ENCODE measurements at places on chromosomes 1 and 21.

DNA sequence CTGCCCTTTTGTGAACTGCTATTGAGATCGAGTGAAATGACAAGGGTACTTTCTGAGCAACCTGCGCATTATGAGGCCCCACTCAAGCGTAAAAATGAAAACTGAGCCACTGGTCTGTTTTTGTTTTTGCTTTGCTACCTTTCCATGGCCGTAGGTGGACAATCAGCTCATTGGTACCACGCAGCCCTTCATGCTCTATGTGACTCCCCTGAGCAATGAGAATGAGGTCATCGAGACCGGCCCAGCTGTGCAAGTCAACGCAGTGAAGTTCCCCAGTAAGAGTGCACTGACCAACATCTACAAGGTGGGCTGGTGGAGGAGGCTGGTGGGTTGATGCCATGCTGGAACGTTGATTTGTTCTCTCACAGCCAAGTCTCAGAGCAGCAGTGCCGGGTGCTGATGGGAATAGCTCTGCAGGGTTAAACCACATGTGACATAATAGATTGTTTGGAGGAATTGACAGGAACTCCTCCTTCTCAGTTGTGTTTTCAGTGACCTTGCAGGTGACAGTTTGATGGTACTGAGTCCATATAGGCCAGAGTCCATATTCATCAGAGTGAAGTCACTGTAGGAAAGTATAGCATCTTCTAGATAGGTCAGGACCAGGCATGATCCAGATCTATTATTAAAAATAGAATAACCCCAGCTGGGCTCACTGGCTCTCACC is 170.3 kb downstream of the VPS13D start:
- H3K27me3 ChIP-seq: no peaks in the 10 kb centered on the region
- H3K4me1 ChIP-seq: no peaks in the 10 kb centered on the region

GRCh38 chr1:152111515-152111968 is 3.7 kb downstream of the TCHH start:
- H3K36me3 ChIP-seq: no peaks in the 10 kb centered on the region
- H3K27me3 ChIP-seq: peaks cover 5% of the 10 kb centered on the region
- no peak for DNase-seq
- H3K4me1 ChIP-seq: no peaks in the 10 kb centered on the region
- no peak overlapping the region for H3K27ac ChIP-seq

DNA sequence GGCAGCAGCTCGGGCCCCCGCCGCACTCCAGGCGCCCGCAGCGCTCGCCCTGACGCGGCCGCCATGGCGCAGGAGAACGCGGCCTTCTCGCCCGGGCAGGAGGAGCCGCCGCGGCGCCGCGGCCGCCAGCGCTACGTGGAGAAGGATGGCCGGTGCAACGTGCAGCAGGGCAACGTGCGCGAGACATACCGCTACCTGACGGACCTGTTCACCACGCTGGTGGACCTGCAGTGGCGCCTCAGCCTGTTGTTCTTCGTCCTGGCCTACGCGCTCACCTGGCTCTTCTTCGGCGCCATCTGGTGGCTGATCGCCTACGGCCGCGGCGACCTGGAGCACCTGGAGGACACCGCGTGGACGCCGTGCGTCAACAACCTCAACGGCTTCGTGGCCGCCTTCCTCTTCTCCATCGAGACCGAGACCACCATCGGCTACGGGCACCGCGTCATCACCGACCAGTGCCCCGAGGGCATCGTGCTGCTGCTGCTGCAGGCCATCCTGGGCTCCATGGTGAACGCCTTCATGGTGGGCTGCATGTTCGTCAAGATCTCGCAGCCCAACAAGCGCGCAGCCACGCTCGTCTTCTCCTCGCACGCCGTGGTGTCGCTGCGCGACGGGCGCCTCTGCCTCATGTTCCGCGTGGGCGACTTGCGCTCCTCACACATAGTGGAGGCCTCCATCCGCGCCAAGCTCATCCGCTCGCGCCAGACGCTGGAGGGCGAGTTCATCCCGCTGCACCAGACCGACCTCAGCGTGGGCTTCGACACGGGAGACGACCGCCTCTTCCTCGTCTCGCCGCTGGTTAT is 2.8 kb downstream of the KCNJ9 start:
- H3K4me1 ChIP-seq: peaks cover 14% of the 10 kb centered on the region
- H3K27ac ChIP-seq: no peak overlapping the region
- peaks cover 31% of the 10 kb centered on the region for H3K27me3 ChIP-seq
- DNase-seq: peak; percentile 70

- no peaks in the 10 kb centered on the region for H3K27me3 ChIP-seq
- H3K4me3 ChIP-seq: no peak overlapping the region
- H3K36me3 ChIP-seq: peaks cover 9% of the 10 kb centered on the region
These were observed 11.7 kb downstream of the MPZ start for GRCh38 chr1:161298116-161298515.

DNA sequence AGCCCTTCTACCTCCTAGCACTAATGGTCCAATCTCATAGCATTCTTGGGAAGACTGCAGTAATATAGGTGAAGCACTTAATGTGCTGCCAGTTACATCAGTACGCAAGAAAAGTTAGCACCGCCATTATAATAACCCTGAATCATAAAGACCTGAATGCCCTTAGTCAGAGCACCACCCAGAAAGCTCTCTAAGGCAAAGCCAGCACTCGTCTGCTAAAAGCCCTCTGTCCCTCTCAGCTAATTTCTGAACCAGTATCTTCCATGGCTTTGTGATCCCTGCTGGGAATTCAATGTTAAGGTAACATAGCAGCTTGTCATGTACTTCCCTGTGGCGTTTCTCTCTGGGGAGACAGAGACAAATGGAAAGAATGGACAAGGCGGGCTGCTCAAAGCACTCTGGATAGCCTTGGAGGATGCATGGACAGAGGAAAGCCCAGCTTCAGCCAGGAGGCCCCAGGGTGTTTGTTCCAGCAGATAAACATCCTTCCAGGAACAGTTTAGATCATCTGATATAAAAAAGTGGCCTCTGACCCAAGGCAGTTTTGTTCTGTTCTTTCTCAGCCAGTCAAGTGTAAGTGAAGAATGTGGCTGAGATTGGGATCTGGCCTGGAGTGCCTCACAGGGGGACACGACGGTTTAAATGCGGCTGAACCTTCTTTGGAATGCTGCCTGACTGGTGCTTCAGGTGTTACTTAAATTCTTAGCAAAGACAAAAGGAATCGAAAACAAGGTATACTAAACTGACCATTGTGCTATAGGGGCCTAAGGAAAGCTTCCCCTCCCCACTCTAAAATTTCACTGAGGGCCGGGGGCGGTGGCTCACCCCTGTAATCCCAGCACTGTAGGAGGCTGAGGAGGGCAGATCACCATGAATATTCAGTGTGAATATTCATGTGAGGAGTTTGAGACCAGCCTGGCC is 58.1 kb upstream of the VTCN1 start:
- peaks cover 14% of the 10 kb centered on the region for H3K27me3 ChIP-seq
- no peak for DNase-seq
- no peaks in the 10 kb centered on the region for H3K36me3 ChIP-seq
- H3K4me3 ChIP-seq: no peak overlapping the region
- H3K27ac ChIP-seq: no peak overlapping the region
- H3K4me1 ChIP-seq: no peaks in the 10 kb centered on the region

DNA sequence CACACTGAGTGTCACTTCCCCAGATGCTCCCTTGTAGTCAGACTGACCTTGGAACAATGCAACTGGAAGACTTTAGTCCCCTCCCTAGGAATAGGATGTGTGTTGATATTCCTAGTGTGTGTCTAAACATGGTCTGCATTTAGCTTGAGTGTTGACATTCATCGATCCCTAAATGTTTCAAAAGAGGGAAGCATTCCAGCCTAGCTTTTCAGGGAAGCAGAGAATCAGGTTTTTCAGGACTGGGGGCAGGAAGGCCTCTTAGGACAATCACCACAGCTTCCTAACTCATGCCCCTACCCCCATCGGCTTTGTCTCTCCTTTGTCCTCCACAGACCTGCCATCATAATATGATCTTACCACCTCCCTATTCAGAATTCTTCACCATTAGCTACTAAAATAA is 43.4 kb downstream of the NMNAT2 start:
- H3K4me1 ChIP-seq: no peaks in the 10 kb centered on the region
- peaks cover 13% of the 10 kb centered on the region for H3K27me3 ChIP-seq
- H3K36me3 ChIP-seq: no peaks in the 10 kb centered on the region
- no peak overlapping the region for H3K4me3 ChIP-seq
- DNase-seq: no peak
- H3K27ac ChIP-seq: no peak overlapping the region

GRCh38 chr21:31675960-31676359 is 16.5 kb downstream of the SOD1 start:
- no peak for DNase-seq
- H3K4me3 ChIP-seq: no peak overlapping the region
- H3K4me1 ChIP-seq: peaks cover 3% of the 10 kb centered on the region
- H3K36me3 ChIP-seq: peaks cover 23% of the 10 kb centered on the region
- no peak overlapping the region for H3K27ac ChIP-seq

DNA sequence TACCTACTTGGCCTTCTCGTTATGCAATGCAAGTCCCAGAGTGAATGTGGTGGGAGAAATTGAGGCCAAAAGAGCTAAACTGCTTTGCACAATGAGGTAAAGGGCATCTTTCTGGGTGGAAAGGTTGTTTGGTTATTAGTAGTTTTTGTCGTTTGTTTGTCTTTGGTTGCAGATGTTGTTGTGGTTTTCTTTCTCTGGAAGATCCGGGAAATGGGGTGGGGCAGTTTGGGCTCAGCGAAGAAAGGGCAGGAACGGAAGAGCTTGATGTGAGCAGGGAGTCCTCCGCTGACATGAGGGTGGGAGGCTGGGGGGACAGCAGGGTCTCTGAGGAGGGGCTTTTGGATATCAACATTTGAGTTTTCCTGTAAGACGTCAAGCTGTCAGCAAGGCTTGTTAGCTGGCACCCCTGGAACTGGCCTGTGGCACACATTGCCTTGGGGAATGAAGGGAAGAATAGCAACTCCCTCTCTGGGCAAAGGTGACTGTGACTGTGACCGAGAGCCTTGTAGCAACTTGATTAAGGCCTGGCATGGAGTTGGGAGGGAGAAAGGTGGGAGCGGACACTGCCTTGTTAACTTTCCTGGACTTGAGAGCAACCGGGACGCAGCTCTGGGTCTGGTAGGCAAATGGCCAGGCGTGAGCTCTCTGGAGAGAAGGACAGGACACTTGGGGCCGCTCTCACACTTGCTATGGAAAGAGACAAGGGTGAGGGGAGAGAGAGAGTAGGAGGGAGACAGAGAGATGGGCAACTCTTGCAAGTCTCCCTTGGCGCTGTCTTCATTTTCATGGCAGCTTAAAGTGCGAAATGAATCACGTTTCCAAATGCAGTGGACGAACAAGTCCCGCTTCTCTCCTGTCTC is 15.4 kb upstream of the OPRD1 start:
- H3K27ac ChIP-seq: no peak overlapping the region
- no peaks in the 10 kb centered on the region for H3K36me3 ChIP-seq
- H3K27me3 ChIP-seq: peaks cover 19% of the 10 kb centered on the region
- no peak overlapping the region for H3K4me3 ChIP-seq
- DNase-seq: no peak

DNA sequence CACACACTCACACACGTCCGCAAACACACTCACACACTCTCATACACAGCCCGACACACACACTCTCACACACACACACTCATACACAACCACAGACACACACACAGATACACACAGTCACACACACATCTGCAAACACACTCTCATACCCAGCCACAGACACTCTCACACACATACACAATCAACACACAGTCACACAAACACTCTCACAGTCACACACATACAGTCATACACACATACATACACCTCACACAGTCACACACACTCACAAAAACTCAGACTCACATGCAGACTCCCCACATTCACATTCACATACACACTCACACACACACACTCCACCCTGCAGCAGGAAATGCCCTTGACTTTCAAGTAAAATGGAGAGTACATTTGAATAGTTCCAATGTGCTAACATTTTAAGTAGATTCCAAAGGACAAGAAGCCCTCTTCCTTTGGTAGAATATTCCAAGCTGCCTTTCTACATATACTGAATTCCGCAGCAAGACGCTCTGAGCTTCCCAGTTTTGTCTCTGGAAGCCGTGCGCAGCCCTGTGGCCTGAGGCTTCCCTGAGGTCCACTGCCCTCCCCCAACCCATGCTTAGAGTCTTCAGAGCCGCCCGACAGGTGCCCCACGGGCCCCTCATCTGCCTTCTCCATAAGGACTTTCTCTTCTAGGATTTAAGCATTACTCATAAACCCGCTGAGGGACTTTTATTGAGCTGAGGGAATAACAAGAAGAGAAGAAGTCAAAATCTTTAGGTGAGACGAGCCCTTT is 9.7 kb downstream of the BATF3 start:
- H3K4me3 ChIP-seq: no peak overlapping the region
- no peaks in the 10 kb centered on the region for H3K36me3 ChIP-seq
- DNase-seq: no peak
- H3K27me3 ChIP-seq: no peaks in the 10 kb centered on the region

DNA sequence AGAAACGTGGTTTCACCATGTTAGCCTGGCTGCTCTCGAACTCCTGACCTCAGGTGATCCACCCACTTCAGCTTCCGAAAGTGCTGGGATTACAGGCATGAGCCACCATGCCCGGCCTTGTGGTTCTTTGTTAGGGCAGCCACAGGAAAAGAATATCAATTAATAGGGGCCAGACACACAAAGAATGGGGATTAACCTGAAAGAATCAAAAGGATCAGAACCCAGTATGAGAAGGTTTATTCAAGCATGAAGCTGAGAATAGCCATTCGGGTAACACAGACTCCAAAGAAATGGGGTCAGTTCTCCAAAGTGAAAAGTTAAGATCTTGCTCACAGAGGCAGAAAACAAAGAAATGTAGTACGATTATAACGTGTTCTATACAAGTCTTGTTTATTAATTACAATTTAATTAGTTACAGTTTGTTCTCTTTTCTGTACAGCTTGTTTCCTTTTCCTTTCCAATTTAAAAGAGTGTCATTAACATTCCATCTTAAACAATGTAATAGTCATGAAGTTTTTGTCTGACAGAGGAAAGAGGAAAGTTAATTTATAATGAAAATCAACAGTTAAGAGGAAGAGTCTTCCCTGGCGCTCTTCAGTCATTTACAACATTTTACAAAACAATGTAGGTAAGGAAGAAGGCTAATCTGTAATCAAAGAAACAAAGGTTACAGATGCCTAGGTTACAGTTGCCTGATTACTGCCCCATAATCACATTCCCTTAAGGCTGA is 51.3 kb upstream of the SLC45A1 start:
- no peak overlapping the region for H3K27ac ChIP-seq
- H3K27me3 ChIP-seq: peaks cover 17% of the 10 kb centered on the region
- H3K36me3 ChIP-seq: no peaks in the 10 kb centered on the region
- no peak for DNase-seq

GRCh38 chr1:197632651-197633050 is 142.6 kb downstream of the DENND1B start:
- H3K4me3 ChIP-seq: no peak overlapping the region
- H3K27me3 ChIP-seq: no peaks in the 10 kb centered on the region
- no peak overlapping the region for H3K27ac ChIP-seq
- peaks cover 21% of the 10 kb centered on the region for H3K36me3 ChIP-seq

GRCh38 chr1:66286307-66286706 is 247.6 kb upstream of the SGIP1 start:
- no peak for DNase-seq
- H3K36me3 ChIP-seq: no peaks in the 10 kb centered on the region
- H3K4me1 ChIP-seq: peaks cover 83% of the 10 kb centered on the region
- H3K4me3 ChIP-seq: no peak overlapping the region
- peak overlapping the region; percentile 54 for H3K27ac ChIP-seq

DNA sequence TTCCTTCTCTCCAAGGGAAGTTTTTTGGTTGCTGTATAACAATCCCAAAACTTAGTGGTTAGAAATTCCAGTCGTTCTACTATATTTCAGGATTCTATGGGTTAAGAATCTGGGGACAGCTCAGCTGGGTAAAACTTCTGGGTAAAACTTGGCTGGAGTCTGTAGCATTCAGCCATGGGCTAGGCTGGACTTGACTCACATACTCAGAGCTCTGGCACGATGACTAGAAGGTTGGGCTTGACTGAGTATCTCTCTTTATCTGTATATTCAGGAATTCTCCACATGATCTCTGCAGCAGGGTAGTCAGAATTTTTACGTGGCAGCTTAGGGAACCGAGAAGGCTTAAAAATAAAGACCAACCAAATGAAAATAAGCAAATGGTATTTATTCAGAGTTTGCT is 28.2 kb upstream of the HRNR start:
- no peak overlapping the region for H3K27ac ChIP-seq
- H3K4me3 ChIP-seq: no peak overlapping the region
- peaks cover 8% of the 10 kb centered on the region for H3K27me3 ChIP-seq
- no peaks in the 10 kb centered on the region for H3K4me1 ChIP-seq

Measured in activated B cell treated with CpG ODN at 0.5 μM for 24 hours (primary cell).